Fibroblast of villous mesenchyme (primary cell): ENCODE measurements at places on chromosomes 6 and 20.

- peak; percentile 91 for DNase-seq
These were observed 27.5 kb upstream of the ZBTB22 start for GRCh38 chr6:33344701-33345697.

GRCh38 chr6:85594197-85594930 lies 706 bp upstream of the SNX14 start:
- DNase-seq, result peak; percentile 28

- DNase-seq, result no peak
These were observed 6.7 kb upstream of the LAMP5 start for GRCh38 chr20:9507544-9508239.

DNA sequence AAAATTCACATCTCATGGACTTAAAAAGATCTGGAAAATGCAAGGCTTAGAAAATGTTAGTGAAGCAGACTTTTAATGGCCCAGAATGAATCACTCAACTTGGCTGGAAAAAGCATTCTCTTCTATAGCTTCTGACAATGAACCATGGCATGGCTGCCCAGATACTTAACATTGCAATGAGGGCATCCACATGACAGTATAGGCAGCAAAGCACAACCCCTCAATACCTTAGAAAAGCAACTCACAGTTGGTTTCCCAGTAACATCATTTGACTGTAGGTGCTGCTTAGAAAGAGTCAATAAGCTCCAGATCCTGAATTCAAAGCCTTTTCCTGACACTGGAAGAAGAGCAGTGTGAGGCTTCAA lies 155.8 kb downstream of the EYA4 start:
- DNase-seq, result no peak

GRCh38 chr6:157200611-157201010 lies 122.7 kb downstream of the TMEM242 start:
- no peak for DNase-seq

GRCh38 chr6:161561908-161562307 lies 288.0 kb upstream of the AGPAT4 start:
- DNase-seq, result no peak

- no peak for DNase-seq
These were observed 2.4 kb upstream of the LY86 start for GRCh38 chr6:6586167-6586566.

DNA sequence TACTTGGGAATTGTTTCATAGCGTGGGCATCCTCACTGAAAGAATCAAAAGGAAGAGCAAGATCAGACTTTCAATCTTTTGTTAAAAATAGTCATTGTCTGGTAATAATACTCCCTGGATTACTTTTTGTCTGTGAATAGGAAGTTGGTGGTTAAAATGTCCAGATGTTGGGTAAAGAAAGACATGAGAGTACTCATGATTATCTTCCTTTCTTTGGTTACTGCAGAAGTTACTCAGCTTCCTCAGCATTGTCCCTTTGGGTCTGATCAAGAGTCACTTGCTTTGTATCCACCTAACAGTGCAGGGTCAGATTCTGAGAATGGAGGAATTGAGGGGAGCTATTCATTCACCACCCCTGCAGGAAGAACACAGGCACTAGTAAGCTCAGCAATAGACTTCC lies 54.6 kb downstream of the RIN2 start:
- DNase-seq, result no peak

DNA sequence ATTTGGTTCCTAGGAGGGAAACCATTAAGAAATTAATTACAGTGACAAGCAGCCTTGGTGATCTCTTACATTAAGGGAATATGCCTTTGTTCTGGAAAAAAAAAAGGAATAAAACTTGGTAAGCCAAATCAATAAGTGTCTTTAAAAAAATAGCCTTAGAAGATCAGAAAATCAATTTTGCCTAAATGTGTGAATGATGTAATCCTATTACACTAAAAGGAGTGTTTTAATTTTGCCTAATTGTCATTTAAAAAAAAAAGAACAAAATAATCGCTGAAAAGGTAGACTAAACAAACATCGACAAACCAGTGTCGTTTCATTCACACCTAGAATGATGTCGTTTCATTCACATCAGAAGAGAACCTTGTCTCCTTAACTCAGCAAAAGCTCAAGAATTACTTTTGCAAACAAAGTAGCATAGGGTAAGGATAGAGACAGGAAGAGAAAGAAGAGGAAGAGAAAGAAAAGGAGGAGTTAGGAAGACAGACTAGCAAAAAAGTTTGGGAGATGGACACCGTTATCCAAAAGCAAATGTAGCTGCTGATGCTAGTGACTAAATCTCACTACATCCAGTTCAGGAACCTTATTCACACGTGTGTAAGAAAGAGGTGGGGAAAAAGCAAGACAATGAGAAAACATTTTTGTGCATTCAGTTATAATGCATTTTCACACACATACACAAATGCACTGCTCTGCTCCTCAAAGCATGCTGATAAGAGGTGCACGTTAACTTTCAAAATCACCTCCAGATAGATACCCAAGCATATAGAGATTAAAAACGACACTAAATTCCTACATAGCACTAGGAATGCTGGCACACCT lies 60.6 kb downstream of the HIVEP2 start:
- no peak for DNase-seq

DNA sequence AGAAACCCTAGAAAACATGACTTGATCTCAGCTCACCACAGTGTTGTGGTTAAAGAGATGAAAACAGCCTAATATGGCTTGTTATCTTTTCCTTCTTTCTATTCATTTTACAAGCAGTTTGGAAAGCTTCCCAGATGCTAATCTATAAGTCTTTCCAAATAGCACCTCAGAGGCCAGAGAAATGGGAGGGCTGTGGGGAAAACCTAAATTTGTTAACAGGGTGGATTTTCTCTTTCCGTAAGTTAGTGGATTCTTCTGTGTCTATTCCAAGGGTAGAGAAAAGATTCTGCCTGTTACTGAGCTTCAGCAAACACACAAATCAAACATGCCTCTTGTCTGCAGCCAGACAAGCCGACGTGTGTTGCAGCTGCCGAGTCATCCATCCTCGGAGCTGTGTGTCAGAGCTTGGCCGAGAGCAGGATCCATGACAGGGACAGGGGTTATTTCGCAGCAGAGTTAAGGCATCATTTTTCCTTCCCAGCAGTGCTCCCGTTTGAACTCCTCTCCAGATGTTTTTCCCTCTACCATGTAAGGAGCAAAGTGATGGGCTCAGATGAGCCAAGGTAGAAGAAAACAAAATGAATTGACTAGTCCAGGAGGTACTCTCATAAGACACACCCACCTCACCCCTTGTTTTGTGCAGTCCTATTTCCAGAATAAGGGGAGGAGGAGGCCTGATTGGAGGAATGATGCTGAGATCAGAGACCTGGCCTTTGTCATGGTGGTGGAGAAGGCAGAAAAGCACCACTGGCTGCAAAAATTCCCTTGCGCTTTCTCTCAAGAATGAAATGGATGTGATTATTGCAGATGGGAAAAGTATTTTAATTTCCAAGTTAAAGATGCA lies 560.0 kb downstream of the C6orf118 start:
- peak; percentile 33 for DNase-seq

DNA sequence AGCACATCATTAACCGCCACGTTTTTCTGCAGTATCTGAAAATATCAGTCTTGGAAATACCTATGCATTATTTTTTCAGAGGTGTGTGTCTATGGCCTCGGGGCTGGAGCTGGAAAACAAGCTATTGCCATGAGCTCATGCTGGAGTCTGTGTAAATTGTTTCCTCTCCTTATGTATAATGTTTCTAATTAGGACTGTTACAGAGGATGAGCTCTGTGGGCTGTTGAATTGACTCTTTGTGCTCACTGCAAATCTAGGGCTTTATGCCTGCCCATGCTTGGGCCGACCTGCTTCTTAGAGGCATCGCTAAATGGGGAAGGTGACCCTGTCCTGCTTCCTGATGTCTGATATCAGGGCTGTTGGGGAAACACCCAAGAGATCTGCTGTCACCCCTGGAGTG lies 80.8 kb upstream of the SLC22A16 start:
- no peak for DNase-seq
